Right renal pelvis (tissue), 4 donors: ENCODE measurements at places on chromosomes 4 and X.

DNA sequence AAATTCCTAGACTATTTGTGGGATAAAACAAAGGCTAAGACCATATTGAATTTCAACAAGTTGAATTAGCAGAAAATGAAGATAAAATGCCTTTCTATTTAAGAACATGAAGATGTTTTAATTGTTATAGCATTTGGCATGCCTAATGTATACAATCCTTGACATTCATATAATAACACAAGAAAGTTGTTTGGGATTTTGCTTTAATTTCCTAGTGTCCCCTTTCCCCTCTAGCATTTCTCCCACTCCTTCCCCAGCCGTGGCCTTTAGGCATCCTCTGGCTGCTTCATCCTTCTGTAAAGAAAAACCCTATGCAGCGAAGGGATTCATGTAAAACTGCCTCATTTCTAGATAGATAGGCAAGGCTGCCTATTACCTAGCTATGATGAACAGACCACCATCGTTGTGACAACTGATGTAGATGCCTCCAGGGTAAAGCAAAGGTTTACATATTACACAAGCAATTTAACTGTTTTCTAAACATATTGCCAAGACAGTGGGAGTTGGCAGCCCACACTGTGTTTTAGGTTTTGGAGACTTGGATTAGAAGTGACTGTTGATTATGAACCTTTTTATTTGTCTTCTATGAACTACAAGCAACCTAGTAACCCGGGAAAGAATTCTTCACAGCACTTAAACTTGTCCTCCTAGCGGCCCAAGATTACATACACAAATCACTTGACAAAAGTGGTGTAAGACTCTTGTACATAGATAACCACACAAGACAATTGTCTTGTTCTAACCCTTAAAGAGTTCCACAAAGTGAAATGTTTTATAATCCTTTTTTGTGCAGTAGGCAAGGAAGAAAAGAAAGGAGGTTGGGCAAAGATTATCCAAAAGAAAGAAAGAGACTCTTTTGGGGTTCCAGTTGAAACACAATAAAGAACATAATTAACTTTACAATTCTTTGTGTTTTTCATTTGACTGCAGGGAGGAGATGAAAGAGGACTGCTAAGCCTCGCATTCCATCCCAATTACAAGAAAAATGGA is 59.9 kb downstream of the HHIP start:
- DNase-seq, result no peak

DNA sequence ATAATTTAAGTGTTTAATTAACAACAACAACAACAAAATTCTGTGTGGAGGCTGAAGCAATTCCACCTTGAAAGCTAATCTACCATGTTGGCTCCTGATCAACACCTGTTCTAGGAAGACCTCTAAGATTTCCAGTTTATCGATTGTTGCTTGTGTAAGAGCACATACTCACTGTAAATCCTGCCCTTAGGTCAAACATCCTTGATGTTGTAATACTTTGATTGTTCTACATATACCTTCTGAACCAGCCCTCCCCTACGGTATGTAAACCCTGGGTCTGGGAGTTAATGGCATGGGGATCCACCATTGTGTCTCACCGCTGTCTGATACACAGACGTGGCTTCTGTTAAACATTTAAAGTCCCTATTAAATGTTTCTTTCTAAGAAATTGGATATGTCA is 73.2 kb downstream of the RASL11B start:
- no peak for DNase-seq

GRCh38 chrX:15790769-15791290 is 546 bp downstream of the ZRSR2 start:
- no peak for DNase-seq

- no peak for DNase-seq
These were observed 32.2 kb downstream of the CCNI start for GRCh38 chr4:77043507-77044136.

- no peak for DNase-seq
These were observed 83.9 kb downstream of the ATXN3L start for GRCh38 chrX:13235930-13236329.

- no peak for DNase-seq
These were observed 101.7 kb downstream of the GATB start for GRCh38 chr4:151658959-151659600.

- no peak for DNase-seq
These were observed 932 bp downstream of the GRIA2 start for GRCh38 chr4:157221426-157221894.

GRCh38 chr4:26916195-26916594 is 55.6 kb downstream of the STIM2 start:
- DNase-seq, result no peak

DNA sequence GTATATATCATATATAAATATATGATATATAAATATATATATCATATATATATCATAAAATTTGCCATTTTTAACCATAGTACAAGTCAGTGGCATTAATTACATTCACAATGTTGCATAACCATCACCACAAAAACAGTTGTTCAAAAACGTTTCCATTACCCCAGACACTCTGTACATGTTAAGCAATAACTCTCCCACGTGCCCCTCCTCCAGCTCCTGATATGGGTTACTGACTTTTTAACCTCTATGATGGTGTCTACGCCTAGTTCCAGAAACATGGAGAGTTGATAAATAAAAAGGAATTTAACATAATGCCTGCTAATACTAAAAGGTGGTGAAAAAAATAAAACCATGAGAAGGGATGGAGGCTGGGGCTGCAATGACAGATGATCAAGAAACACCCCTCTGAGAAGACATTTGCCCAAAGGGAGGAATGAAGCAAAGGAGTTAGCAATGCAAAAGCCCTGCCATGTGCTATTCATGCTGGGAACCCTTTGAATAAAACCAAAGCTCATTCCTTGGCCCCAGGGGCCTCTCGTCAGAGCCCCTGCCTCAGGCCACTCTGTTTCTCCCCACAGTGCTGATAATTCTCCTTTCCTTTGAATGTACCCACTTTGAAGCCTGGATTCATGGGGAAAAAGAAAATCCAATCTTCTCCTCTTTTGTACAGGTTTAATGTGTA is 144.3 kb downstream of the NWD2 start:
- DNase-seq, result no peak

DNA sequence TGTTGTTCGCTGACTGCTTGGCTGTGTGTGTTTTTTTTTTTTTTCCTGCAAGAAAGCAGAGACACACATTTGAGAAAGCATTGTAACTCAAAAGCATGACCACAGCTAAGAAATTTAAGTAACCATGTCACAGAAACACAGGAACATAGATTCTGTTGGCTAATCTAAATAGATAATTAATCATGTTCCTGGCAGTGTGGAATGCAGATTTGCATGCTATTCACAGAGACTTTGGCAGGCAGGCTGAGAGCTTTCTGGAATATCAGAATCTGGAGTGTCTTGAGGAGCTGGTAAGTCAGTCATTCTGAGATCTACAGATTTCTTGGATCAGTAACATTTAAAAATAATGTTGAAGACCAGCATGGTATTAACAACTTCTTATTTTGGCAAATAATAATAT is 33.2 kb upstream of the SMS start:
- DNase-seq, result peak; percentile 11

DNA sequence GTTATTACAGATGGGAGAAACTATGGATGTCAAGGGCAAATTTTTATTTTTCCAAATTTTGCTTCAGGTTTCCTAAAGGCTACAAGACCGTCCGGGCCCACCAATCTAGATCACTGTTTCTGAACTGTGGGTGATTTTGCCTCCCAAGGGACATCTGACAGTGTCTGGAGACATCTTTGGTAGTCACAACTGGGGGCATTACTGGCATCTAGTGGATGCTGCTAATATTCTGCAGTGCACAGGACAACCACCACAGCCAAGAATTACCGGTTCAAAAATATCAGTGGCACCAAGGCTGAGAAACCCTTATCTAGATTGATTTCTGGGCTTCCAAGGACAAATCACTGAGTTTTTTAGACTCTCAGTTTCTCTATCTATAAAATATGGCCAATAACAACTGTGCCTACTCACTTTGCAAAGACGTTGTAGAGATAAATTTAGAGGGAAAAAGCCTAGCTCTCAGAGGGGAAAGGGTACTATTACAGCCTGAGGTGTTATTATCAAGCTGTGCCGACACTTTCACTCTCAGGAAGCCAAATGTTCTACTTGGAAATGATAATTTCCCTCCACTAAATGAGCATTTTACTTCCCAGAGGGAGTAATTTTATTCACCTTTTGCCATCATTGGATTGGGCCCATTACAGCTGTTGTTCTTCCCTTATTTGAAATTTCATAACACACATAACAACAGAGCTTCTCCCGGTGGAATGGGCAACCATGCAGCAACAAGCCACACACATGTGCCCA is 442.1 kb downstream of the CENPC start:
- no peak for DNase-seq

DNA sequence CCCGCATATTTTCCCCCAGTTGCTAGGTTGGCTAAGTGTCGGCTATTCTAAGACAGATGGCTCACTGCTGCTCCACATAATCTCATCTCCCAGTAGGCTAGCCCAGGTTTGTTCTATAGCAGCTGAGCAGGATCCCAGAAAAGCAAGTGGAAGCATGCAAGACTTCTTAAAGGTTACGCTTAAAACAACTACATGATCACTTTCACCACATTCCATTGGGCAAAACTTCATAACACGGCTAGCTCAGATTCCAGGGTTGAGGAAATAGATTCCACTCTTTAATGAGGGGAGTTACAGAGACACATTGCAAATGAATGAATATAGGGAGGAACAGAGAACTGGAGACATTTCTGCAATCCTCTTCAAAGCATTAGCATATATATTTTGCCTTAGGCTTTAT is 12.9 kb upstream of the RAB33B start:
- DNase-seq, result no peak

DNA sequence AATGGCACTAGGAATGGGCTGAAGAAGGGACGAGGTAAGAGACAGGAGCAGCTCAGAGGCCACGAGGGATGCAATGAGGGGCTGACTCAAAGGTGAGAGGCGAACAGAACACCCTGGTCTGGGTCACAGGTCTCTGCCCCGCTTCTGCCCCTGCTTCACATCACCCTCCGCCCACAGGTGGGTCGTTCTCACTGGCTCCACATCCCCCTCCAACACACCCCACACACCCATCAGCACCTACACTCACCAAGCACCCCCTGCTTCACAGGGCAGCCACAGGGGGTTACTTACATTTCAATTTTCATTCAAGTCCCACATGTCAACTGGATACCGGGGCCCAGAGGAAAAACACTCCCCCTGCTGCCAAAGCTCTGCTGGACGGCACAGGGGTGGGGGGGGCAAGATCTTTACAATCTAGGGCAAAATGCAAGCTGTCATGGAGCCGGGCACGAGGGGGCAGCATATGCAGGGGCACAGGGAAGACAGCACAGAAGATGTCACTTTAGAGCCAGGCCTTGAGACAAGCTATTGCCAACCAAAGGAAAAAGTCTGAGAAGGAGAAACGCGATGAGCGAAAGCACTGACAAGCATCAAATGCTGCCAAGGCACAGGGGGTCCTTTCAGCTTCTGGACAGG is 94.0 kb downstream of the AFAP1 start:
- DNase-seq, result no peak

DNA sequence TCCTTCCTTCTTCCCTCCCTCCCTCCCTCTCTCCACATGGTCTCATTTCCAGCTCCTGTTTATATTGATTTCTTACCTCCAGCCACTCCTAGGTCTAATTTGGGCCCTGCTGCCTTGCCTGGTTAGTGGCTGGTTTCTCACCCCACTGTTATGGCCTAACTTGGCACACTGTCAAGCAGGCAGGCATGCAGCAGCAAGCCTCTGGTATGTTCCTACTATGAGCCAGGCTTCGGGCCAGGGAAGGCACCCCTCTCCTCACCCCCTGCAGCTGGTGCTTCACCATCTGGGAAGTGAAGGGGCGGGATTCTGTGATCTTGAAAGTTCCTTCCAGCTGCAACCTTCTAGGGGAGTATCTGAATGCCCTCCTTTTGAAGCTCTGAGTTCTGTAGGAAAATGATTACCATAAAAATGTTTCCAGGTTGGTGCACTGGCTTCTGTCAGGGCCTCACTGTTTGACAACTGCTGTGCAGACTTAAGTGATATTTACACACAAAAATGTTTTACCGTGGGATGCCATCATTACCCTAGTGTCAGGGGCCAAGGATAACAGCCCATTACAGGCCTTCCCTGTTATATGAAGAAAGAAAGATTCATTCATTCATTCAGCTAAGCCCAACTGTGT is 10.1 kb upstream of the VMA21 start:
- DNase-seq, result no peak

GRCh38 chr4:7255488-7255881 is 63.1 kb downstream of the SORCS2 start:
- no peak for DNase-seq

GRCh38 chr4:150816491-150816890 is 198.6 kb downstream of the LRBA start:
- no peak for DNase-seq

GRCh38 chr4:121668368-121669162 is 28.2 kb downstream of the ANXA5 start:
- no peak for DNase-seq

- DNase-seq, result no peak
These were observed 195.6 kb upstream of the KLF3 start for GRCh38 chr4:38468339-38468866.

DNA sequence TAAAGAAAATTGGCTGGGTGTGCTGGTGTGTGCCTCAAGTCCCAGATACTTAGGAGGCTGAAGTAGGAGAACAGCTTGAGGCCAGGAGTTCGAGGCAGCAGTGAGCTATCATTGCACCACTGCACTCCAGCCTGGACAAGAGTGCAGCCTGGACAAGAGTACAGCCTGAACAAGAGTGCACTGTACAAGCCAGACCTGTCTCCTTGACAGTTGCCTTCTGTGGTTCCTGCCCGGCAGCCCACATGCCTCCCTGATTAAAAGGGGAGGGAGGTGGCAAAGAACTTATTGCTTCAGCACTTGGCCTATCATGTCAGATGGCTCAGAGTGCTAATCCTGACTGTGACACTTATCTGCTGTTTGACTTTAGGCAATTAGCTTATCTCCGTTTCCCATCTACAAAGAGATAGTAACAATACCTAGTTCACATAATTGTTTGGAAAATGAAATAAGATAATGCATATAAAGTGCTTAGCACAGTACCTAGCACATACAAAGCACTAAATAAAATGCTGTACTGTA is 249.1 kb downstream of the DCLK2 start:
- DNase-seq, result no peak

DNA sequence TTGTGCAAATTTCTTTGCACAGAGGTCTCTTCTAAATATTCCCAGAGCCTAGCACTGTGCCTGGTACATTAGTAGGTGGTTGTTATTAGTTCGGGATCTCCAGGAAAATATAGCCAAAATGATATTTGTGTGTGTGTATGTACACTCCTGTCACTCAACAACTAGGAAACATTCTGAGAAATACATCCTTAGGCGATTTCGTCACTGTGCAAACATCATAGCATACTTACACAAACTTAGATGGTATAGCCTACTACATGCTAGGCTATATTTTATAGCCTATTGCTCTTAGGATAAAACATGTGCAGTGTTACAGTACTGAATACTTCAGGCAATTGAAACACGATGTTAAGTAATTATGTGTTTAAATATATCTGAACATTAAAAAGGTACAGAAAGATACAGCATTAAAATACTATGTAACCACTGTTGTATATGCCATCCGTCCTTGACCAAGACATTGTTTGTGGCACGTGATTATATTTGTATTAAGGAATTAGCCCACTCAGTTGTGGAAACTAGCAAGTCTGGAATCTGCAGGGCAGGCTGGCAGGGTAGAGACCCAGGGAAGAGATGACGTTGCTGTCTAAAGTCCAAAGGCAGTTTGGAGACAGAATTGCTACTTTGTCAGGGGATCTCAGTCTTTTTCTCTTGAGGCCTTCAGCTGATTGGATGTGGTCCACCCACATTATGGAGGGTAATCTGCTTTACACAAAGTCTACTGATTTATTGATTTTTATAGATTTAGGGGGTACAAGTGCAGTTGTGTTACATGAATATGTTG is 106.9 kb downstream of the COL4A6 start:
- no peak for DNase-seq
